Iris pigment epithelial cell (primary cell): ENCODE measurements at places on chromosomes 16 and 17.

DNA sequence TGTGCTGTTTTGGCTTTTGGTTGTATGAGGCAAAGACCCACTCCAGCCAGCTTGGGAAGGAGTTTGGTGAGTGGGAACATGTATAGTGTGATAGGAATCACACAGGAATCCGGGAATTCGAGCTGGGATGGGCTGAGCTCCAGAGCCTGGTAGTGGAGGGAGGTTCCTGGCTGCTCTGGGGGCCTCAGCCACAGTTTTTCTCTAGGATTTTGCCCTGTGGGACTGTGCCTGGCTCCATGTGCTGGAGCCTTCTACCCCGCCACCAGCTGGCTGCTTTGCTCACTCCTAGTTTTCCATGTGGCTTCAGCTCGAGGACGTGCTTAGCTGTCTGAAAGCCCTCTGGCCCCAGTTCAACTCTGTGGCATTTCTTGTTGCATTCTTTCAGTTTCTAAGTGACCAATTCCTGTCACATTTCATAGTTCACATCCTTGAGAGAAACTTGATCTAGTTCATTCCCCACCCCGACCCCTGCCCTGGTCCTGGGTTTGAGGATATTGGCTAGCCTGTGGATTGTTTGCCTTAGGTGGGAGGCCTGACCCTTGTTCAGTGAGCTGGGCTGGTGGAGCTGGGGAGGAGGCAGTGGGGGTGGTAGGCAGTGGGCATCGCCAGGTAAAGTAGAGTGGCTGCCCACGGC is 5.0 kb downstream of the SEC14L1 start:
- peak; percentile 82 for DNase-seq

DNA sequence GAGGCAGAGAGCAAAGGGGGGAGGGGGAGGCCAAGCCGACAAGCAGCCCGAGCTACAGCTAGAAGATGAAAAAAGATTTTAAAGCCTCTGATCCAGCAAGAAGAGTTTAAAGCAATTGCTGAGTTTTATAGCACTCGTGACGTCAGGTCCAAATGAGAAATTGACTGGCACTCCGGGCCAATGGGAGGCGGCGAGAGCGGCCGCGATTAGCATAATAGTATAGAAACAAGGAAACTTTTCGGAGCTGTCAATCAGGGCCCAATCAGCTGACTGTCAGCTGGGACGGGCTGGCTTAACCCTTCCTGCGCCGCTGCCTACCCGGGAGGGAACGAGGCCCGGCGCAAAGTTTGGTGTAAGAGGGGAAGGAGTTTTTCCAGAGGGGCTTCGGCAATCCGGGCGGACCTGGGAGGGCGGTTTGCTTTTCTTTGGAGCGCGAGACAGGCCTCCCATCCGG is at the start of gene MAF:
Gene MAF (minus strand): TSS at position 100 of the 454 bp plus-strand sequence. CDS start 835 bp downstream, outside the sequence.
- DNase-seq: peak; percentile 91

DNA sequence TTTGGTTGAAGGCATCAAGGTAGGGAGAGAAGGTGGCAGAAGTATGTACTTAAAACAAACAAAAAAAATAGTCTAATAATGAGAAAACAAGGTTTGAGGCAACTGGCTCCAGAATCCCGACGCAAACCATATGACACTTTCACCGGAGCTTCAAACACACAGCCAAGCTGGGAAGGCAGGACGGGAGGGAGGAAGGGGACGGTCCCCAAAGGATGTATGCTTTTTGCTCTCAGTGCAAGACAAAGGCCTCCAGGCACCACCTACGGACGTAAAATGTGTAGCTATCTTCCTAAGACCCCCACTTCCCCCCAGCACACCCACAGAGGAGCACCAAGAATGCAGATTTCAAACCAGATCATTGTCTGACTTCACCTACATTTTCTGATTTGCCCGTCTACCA is 102.3 kb downstream of the ZFHX3 start:
- DNase-seq: no peak

GRCh38 chr17:13743906-13744305 is 142.2 kb upstream of the HS3ST3A1 start:
- no peak for DNase-seq

- DNase-seq: no peak
Observed at GRCh38 chr17:45869676-45870341, 24.5 kb upstream of the MAPT start.

- peak; percentile 58 for DNase-seq
Observed at GRCh38 chr17:29572691-29573557, 4.4 kb downstream of the TP53I13 start.

- DNase-seq: no peak
Observed at GRCh38 chr16:73268366-73268993, 220.6 kb upstream of the ZFHX3 start.
